ENCODE measurements at places on chromosomes 3 and 15.

DNA sequence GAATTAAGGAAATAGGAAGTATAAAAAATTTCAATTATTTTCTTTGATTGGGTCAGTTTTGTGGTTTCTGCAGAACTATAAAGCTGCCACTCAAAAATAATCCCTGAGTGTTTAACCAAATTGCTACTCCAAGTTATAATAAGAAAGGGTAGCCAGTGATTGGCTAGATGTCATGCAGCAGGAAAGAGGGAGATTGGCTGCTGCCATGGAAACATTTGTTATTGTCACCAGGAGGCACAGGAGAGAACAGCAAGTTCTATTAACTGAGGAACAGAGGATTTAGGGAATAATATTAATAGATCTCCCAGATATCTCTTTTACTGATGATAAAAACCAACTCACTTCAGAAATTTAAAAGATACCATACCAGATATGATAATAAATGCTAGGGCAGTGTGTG lies 42.6 kb downstream of the CLDN1 start:
- DNase-seq, result no peak

DNA sequence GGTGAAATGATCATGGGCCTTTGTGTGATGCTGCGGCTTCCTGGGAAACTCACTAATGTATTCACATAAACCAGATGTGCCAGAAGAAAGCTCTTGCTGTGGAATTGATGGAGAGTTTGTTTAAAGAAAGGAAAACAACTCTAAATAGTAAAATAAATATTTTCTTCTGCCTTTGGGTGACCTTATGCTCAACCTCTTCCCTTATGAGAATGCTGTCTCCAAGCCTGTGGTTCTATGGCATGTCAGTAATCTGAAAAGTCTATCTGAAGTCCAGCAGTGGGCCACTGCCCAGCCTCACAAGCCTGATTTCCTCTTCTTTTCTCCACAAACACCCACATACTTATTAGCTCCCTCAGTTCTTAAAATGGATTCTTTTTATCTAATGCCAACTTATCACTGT lies 49.9 kb upstream of the PHLDB2 start:
- DNase-seq, result no peak

DNA sequence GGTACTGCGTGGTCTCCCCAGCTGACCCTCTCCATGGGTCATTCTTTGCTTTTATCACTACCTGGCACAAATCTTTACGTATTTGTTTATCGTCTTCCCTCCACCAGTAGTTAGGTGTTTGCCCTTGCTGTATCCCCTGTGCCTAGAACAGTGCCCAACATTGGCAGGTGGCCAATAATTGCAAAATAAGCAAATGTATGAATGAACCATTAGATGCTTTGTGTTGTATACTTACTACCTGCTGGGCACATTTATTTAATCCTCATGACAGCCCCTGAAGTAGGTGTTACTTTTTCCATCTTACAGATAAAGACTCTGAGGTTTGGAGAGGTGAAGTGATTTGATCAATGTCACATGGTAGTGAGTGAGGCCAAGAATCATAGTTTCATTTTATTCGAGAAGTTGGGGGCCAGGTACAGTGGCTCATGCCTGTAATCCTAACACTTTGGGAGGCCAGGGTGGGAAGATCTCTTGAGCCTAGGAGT lies 2.0 kb upstream of the TWF2 start:
- no peak for DNase-seq

DNA sequence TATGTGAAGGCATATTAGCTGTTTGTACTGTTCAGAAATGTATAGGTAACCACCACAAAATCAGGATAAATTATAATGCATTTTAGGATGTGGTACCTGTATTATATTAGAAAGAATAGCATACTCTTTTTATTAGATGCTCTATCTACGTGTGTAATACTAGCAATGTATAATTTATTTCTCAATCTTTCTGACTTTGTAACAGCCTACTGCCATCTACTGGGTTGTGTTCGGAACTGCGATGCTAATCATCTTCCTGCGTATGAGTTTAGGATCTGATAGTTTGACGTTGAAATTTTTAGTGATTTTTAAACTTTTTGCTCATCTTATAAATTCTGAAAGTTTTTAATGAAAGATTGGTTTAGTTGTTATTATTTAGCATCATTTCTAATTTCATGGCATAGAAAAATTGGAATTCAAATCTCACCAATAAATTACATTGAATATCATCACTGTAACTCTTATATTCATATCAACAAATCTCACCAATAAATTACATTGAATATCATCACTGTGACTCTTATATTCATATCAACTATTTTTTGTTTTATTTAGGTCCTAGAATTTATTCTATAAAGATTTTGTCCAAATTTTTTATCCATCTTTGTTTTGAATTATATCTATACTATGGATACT lies 322.7 kb upstream of the ZNF717 start:
- DNase-seq, result no peak

- no peak for DNase-seq
These were observed 5.9 kb upstream of the ADGRG7 start for GRCh38 chr3:100603469-100603868.
